ENCODE measurements at places on chromosomes 6 and 20.

DNA sequence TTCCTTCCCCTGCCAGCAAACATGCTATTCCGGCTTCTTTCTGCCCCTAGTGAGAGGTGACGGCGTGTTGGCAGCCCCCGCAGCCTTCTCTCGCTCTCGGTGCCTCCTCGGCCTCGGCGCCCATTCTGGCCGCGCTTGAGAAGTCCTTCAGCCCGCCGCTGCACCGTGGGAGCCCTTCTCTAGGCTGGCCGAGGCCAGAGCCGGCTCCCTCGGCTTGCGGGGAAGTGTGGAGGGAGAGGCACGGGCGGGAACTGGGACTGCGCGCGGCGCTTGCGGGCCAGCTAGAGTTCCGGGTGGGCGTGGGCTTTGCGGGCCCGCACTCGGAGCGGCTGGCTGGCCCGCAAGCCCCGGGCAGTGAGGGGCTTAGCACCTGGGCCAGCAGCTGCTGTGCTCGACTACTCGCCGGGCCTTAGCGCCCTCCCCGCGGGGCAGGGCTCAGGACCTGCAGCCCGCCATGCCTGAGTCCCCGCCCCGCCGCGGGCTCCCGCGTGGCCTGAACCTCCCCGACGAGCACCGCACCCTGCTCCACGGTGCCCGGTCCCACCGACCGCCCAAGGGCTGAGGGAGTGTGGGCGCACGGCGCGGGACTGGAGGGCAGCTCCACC, 20.0 kb upstream of the PXDC1 start:
- no peak for DNase-seq

GRCh38 chr6:161853657-161854056, 579.8 kb upstream of the AGPAT4 start:
- no peak for DNase-seq

DNA sequence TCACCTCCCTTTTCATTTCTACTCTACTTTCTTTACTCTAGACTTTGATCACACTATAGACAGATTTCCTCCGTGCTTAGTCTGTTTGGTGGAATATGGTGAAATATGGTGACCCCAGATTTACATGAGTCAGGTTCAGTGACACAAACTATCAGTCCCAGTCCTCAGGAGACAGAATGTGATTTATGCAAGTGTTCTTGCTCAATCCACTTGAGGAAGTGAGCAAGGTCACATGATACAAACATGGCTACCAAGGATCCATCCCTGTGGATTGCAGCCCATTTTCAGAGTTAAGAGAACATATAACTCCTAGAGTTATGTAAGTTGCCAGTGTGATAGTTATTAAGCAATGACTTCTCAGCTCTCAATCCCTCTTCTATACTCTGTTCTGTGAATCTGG, 23.7 kb upstream of the TSHZ2 start:
- no peak for DNase-seq

- no peak for DNase-seq
Measured at GRCh38 chr6:97726378-97726777, 443.4 kb upstream of the MMS22L start.

DNA sequence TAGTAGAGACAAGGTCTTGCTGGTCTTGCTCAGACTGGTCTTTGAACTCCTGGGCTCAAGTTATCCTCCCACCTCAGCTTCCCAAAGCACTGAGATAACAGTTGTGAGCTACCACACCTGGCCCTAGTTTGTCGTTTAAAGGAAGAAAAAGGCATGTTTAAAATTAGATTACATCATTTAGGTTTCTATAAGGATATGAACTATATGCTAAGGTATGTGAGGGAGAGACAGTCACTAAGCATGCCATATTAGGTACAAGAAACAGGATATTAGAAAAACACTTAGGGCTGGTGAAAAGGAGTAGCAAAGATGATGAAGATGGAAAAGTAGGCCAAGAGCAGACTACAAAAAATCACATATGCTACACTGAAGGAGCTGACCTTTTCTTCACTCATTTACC, 106.4 kb downstream of the ASCC3 start:
- no peak for DNase-seq

- DNase-seq = no peak
Measured at GRCh38 chr6:64777941-64778785, 928.9 kb downstream of the EYS start.

DNA sequence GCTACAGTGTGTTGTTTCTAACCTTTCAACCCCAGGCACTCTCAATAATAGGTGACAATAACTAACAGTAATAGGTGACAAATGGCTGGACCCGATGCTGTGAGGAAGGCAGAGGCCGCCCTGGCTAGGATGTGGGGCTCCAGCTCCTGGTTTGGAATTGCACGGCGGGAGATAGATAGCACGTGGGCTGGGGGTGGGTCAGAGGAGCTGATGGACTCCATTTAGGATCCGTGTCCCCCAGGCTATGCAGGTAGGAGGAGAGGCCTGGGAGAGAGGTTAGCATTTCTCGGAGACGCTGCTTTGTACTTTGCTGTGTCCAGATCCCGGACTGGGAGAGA, 61.4 kb downstream of the EZR start:
- no peak for DNase-seq

DNA sequence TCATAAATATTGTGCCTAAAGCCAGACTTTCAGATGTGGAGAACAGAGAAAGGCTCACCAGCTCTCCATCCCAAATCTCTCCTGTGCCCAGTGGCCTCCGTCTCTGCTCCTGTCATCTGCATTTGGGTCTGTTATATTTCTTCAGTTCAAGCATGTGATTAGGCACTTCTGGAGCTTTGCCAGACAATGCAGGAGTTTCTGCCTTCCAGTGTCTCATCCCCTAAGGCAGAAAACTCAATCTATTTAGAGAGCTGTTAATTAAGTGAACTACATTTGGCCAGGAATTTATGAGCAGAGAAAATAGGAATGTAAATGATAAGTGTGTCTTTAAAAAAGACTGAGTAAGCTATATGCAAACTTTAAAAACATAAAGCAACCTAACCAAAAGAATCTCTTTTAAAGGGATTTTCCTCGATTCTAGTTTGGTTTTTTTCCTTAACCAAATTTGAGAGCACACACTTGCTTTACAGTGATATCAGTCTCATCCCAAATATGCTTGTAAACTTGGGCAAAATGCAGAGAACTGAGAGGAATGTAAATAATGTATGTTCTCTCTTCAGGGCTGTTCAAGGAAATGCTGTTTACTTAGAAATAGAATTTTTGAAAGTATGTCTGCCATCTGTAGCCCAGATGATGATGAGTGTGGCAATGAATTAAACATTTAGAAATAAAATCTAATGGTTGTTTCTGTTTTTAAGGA, 113.9 kb downstream of the ELOVL4 start:
- DNase-seq = no peak

GRCh38 chr20:20211274-20211987, 156.5 kb upstream of the INSM1 start:
- DNase-seq = no peak

DNA sequence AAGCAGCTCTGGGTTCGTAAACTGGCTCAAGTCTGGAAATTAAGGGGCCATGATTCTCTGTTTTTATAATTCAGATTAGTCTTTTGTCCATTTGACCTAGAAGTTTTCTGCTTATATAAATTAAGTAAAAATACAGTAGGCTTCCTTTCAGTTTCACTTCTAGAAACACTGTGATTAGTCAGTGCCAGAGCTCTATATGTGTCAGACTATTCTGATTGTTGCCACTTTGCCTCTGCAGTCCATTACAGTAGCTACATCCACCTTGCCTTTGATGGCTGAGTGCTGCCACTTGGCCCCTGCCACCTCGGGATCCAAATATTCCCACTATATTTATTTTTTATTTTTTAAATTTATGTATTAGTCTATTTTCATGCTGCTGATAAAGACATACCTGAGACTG, 7.9 kb downstream of the ZC2HC1B start:
- no peak for DNase-seq

DNA sequence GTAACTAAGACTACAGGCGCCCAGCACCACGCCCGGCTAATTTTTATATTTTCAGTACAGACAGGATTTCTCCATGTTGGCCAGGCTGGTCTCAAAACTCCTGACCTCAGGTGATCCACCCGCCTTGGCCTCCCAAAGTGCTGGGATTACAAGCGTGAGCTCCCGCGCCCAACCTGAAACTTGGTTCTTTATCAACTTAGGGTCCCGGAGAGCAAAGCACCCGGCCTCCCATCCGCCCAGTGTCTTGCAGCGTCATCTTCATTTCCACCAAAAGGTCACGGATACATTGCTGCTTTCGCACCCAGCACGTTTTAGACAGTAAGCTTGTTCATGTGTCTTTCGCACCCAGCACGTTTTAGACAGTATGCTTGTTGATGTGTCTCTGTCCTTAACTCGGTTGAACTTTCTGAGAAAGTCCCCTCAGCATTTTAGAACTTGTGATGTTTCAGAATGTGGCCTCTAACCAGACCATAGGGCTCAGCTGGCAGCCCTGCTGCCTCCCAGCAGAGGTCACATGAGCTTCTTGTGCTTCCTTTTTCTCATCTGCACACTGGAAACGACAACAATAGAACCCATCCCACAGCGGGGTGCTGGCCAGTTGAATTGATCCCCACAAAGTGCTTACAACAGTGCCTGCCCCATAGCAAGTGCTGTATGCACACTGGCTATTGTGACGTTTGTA, 48.8 kb downstream of the PRR18 start:
- no peak for DNase-seq

DNA sequence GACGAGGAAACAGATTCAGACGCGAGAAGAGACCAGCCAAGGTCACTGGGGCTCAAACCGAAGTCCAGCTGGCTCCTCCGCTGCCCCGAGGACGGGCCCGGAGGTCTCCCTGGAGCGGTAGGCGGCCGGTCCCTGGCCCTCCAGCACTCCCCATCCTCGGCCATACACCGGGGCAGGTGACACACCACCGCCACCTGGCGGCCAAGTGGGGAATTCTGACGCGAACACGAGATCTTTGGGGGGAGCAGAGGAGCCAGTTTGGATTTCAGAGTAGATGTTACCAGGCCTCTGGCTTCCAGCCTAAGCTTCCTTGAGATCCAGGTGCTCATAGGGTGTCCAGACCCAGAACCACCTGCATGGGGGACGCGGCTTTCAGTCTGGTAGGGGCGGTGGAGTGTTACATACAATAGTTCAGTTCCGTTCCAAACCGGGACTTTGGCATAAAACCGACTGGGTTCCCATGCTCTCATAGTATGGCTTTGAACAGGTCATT, 16.1 kb downstream of the BPIFB1 start:
- peak; percentile 3 for DNase-seq

DNA sequence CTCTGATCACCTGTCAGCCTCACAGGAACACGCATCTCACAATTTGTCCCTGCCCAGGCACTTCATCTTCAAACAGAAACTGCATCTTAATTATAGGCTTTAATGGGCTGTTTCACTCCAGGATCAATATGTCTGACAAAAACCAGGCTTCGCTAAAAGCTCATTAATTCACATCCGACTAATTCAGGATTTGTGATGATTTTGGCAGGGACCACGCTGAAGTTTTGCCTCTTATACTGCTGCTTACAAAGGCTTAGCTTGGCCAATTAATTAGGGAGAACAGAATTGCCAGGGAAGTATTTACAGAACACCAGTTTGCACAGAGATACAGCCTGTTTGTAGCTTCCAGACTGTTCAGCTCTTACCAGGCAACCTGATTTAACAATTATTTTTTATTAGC, 541.0 kb upstream of the SPTLC3 start:
- DNase-seq = no peak

GRCh38 chr20:40326784-40327183, 362.3 kb downstream of the MAFB start:
- DNase-seq = no peak

DNA sequence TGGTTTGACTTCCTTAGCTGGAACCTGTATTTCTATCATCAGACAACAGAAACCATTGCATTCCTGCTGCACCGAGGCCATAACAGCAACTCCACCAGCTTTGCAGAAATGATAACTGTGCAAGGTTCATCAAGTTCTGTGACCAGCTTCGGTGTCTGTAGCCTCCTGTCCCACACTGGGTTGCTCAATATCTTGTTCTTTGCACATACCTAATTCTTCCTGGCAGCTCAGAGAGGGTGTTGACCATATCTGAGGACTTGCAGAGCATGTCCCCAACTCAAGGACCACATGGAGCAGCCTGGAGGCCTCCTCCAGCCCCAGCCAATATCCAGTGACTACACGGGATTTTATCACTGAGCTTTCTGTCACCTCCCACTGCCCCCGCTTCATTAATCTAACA, 59.3 kb upstream of the SCAF8 start:
- DNase-seq = no peak

GRCh38 chr6:127191716-127192115, 73.2 kb downstream of the RSPO3 start:
- no peak for DNase-seq

DNA sequence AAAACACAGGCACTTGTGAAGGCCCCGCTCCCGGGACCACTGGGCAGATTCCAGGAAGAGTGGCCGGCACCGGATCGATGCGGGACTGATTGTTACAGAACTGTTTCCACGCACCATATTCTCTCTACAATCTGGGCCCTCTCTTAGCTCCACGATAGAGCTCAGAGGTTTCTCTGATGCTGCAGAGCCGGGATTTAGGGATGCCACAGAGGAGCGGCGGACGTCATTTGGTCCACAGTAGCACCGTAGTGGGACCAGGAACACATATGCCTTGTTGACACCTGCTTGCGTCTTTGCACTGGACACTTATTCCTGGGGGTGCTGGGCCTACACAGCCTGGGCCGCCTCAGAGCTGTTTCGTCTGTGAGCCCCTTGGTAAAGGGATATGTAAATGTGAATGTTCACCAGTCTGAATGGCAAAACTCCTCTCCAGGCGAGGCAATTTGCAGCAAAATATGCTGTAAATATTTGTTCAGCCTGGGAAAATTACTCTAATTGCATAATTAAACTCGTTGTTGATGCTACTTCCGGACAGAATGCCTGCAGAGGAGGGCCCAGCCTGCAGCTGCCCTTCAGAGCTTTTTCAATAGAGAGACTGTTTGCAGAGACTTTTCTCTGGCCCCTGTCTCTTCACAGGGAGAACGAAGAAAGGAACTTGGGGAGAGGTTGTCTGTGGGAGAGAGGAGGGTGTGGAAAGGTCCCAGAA, 9.4 kb downstream of the PCK1 start:
- no peak for DNase-seq

DNA sequence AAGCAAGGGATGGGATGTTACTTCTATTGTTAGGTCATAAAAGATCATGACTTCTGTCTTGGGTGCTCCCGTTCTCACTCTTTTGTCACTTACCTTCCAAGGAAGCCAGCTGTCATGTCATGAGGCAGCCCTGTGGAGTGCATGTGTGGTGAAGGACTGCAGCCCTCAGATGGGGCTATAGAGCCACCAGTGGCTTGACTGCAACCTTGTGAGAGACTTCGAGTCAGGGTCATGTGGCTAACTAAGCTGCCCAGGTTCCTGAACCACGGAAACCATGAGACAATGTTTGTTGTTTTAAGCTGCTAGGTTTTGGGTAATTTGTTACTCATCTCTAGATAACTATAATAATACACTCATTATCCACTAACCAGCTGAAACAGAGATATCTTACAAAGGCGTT, 477.1 kb downstream of the BTBD3 start:
- DNase-seq = no peak
